ENCODE measurements at places on chromosomes 6 and 20.

DNA sequence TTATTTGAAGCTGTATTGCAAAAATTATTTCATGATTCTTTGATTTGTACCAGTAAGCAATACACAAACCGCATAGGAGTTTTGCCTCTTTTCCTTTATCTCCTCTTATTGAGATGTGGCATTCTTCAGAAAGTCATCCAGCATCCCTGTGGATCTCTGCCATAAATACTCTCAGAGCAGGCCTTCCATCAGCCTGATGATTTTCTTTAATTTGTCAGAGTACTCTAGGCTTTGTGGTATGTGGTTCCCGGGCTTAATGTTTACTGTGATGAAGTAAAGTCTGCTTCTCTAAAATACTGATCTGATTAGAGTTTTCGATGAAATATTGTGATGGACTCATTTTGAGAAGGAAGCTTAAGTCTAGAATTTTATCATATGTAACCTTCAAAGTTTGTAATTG, 31.1 kb upstream of the SLC35D3 start:
- DNase-seq, result no peak

GRCh38 chr6:93418408-93419303, 703 bp downstream of the EPHA7 start:
- DNase-seq, result peak; percentile 9

- DNase-seq, result no peak
These were observed 72.5 kb downstream of the PTPN1 start for GRCh38 chr20:50582591-50583234.

- no peak for DNase-seq
These were observed 3.6 kb downstream of the SULF2 start for GRCh38 chr20:47781632-47782031.

GRCh38 chr6:63862486-63863198, 227.0 kb downstream of the PHF3 start:
- DNase-seq, result no peak

DNA sequence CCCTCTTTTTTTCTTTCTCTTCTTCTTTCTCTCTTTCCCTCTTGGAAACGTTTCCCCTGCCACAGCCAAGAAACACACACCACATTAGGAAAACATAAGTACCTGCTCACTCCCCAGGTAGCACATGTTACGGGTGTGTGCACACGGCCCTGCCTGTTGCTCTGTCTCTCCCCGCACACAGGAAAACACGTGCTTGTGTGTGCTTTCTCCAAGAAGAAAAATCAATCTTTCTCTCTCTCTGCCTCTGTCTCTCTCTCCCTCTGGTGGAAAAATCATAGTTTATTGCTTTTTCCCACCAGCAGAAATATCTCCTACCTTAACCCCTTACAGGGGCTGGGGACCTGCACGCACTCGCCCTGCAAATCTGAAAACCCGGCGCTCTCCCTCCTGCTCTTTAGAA, 102.3 kb downstream of the EDN3 start:
- peak; percentile 16 for DNase-seq

GRCh38 chr6:72950114-72950860, 275.0 kb downstream of the KHDC1L start:
- peak; percentile 3 for DNase-seq

DNA sequence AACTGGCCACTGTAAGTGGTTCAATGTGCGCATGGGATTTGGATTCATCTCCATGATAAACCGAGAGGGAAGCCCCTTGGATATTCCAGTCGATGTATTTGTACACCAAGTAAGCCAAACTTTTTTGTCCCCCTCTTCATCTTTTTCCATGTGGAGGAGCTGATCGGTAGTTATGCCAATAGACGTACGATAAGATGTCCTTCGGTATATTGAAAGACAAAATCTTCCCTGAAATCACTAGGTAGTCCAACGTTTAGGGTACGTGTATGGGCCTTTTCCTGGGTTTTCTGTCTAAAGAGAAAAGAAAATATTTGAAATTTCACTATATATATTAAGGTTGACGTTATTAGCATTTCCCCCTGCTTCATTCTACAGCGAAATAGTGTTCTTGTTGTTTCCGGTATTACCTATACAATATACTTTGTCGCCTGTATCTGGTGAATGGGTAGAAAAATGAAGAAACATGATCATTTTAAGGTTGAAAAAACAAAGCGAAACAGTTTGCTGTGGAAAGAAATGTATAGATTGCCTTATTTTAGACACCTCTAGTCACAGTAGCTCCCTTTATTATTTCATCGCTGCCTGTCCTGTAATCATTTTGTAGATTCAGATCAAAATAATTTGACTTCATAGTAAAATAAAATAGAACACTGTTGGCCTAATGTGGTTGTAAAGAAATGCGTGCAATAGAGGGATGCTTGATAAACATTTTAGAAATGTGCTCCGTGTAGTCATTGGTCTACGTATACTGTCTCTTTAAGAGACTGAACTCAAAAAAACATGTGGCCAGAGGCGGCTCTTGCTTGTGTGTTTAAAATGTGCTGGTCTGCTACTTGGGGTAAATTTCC, 1.5 kb downstream of the LIN28B start:
- DNase-seq, result no peak

DNA sequence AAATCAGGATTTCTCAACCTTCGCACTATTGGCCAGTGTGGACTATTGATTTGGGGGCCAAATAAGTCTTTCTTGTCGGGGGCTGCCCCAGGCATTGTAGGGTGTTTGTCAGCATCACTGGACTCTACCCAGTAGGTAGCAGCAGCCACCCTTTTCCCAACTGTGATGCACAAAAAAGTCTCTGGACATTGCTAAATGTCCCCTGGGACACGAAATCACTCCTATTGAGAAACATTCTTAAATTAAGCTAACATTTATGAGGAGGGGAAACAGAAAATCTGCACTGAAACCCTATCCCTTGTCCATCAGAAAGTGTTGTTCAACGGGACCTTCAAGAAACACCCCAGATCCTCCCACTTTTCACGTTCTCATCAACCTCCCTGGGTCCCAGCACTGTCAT, 54.2 kb downstream of the NFATC2 start:
- DNase-seq, result no peak

GRCh38 chr6:161618831-161619454, 345.1 kb upstream of the AGPAT4 start:
- DNase-seq, result no peak

- no peak for DNase-seq
These were observed 49.2 kb downstream of the MAFB start for GRCh38 chr20:40639676-40640355.

DNA sequence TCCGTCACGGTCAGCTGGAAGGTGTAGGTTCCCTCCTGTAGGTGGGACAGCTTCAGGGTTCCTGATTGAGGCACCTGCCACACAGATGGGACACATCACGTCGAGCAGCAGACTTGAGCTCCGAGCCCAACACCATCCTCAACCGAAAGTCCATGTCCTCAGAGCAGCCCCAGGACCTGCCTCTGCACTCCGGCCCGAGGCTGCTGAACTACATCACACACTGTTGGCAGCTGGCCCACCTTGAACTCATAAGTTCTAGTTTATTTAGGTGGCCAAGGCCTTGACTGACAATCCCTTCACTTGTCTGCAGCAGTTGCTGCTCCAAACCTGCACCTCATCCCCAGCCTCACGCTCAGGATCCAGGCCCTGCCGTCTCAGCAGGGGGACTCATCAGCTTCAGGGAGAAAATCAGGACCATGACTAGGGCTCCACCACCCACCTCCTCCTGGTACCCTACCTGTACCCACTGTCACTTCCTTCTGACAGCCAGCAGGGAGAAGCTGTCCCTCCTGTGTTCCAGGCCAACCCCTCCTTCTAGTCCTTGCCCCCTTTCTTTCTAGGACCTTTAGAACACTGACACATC, 21.0 kb downstream of the LRP11 start:
- no peak for DNase-seq

GRCh38 chr6:129583866-129584265, 126.1 kb downstream of the ARHGAP18 start:
- DNase-seq, result no peak

- DNase-seq, result peak; percentile 54
These were observed 60.5 kb downstream of the PREX1 start for GRCh38 chr20:48766961-48767960.

- DNase-seq, result no peak
These were observed 528.7 kb downstream of the DOK5 start for GRCh38 chr20:55004044-55004443.

- no peak for DNase-seq
These were observed 9.2 kb upstream of the FAM83C start for GRCh38 chr20:35301426-35301825.

- no peak for DNase-seq
These were observed 20.7 kb downstream of the ABHD12 start for GRCh38 chr20:25369971-25370370.

GRCh38 chr6:131877999-131878789, 70.4 kb downstream of the ENPP1 start:
- no peak for DNase-seq

GRCh38 chr6:130908188-130908587, 81.0 kb downstream of the SMLR1 start:
- no peak for DNase-seq

DNA sequence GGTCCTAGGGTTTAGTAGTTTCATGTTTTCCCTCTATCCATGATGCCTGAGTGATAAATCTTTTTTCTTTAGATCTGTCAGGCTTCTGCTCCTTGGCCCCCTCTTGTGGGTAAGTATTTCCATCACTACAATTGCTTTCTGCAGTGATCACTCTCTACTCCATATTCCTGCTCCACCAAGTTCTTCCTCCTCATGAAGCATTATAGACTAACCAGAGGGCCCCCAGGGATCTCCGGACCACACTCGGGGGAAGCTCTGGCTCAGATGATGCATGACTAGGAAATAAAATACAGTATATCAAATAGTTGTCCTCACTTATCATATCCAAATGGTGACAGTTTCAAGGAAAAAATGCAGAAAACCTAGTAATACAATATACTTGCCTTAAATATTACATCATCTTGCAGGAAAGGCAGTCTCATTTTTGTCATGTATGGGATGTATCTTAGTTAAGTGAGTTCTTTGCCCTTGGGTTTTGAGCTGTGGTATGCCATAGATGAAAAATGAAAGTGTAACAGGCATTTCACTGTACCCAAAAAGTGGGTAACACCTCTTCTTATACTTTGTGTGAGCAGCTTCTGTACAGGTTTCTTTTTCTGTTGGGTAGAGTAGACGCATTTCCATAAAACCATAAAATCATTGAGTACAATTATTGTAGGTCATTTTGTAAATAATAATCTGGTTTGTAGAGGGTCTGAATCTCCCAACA, 200.9 kb upstream of the EYA4 start:
- no peak for DNase-seq

DNA sequence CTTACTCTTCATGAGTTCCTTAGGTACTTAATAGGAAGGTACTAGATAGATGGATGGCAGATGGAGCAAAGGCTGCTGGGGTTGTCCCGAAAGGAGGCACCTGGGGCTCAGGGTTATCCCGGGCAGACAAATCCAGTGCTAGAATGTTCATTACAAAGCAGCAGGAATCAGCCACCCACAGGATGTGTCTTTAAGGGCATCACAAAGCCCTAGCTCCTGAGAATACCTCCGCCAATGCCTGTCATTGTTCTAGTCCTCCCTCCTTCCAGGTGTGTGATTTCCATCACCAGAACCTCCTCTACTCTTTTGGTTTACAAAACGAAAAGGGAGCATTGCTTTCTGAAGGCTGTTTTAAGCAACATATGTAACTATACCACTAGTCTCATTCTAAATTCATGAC, 138.1 kb downstream of the KIF6 start:
- DNase-seq, result no peak

GRCh38 chr6:32113386-32114352, 4.5 kb upstream of the TNXB start:
- DNase-seq, result no peak

DNA sequence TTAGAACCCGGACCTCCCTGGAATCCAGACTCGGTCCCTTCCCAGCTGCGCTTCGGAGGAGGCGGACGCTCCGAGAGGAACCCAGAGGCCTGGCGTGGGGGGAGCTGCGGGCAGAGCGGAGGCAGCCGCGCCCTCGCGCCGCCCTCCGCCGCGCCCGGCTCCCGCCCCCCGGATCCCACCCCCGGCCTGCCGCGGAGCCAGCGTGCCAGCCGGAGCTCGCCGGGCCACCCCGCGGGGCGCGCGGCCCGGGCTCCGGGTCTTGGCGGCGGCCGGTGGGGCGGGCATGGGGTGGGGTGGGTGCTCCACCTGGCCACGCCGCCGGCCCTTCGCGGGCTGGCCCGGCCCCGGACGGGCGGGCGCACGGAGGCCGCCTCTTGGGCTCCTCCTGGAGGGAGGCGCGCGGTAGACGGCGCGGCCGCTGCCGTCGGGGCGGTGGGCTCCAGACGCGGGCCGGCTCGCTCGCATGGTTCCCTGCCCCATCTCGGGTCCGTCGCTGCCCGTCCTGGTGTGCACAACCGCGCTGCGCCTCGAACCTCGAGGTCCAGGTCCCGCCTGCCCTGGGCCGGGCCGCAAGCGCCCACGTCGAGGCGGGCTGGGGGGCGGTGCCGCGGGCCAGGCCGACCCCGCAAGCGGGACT, 592 bp upstream of the CDYL start:
- peak; percentile 69 for DNase-seq

DNA sequence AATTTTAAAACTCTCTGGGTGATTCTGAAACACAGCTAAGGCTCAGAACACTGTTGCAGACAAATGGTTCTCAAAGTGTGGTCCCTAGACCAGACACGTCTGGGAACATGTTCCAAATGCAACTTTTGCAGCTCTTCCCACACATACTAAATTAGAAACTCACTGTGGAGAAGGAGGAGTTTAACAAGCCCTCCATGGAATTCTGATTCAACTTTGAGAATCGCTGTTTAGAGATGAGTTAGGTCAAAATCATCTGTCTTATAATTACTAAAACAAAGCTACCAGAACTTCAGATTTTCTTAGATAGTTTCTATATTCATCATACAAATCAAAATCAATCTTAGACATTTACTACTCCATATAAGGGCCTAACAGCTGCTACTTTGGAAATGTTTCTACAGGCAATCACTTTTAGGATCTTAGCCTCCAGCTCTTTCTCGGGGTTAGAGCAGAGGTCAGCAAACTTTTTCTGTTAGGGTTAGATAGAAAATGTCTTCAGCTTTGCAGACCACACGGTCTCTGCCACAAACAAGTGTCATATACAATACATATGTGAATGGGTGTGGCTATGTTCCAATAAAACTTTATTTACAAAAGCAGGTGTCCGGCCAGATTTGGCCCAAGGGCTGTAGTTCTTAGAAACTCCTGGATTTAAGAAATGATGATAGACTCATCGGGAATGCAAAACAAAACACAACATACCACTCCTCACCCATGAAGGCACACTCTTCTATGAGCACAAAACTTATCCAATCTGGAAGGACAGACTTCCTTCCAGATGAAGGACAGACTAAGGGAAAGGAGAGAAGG, 50.0 kb upstream of the ARHGAP18 start:
- no peak for DNase-seq

- no peak for DNase-seq
These were observed 45.3 kb downstream of the RNF24 start for GRCh38 chr20:3970016-3970415.
